GDM1 (cell line): ENCODE measurements at places on chromosomes 5 and 9.
A peak's percentile ranks its signal among the peaks of the same experiment; 100 is the strongest.

GRCh38 chr9:2023532-2023931, 8.4 kb downstream of the SMARCA2 start:
- DNase-seq: peak; percentile 30

GRCh38 chr5:126464016-126464415, 40.8 kb downstream of the GRAMD2B start:
- DNase-seq: no peak

GRCh38 chr9:131837316-131837715, 97.4 kb upstream of the RAPGEF1 start:
- no peak for DNase-seq

GRCh38 chr5:138177941-138178515, 402 bp downstream of the BRD8 start:
- no peak for DNase-seq

DNA sequence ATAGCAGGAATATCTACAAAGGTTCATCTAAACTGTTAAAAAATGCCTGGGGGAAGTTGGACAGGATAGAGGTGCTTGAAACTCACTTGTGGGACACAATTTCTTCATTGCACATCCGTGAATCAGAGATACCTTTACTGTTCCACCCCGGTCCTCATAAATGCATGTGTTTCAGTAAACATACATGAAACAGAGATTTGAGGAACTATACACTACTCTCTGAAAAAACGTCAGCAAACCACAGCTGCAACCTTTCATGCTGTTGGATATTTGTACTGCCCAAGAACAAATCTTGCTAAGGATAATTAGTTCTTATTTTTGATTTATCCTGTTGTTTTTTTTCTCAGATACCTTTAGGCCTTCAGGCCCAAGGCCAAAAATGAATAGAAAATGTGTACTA, 337.3 kb downstream of the KDM4C start:
- DNase-seq: no peak

- DNase-seq: no peak
Observed at GRCh38 chr5:177100714-177101121, 14.0 kb downstream of the FGFR4 start.

- no peak for DNase-seq
Observed at GRCh38 chr9:3200331-3200774, 325.4 kb downstream of the RFX3 start.

DNA sequence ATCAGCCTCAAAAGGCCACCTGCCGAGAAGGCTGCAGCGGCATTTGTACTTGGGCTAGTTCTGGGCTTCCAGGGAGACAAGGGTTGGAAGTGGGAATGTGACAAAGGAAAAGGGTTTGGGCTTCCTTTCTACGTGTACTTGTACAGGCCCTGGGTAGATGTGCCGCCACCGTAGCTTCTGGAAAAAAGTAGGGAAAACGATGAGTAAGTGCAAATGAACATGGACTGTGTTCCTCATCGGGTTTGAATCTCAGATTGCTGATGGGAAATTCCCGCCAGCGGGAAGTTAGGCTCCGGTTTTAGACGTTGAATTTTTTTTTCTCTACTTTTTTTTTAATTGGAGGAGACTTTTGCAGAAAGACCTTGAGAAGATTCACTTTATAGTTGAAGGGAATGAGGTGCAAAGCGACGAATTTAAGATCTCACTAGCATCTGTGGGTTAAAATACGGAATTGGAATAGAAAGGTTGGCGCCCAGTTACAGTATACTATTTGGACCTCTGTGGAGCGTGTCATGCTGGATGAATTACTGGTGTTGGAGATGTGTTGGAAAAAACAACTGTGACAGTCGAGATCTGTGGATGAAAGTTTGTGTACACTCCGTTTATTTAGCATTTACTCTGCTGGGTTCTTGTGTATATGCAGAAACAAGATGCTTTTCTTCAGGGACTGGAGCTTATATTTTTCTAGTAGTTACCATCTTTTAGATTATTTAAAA, 1.2 kb downstream of the G3BP1 start:
- DNase-seq: no peak

DNA sequence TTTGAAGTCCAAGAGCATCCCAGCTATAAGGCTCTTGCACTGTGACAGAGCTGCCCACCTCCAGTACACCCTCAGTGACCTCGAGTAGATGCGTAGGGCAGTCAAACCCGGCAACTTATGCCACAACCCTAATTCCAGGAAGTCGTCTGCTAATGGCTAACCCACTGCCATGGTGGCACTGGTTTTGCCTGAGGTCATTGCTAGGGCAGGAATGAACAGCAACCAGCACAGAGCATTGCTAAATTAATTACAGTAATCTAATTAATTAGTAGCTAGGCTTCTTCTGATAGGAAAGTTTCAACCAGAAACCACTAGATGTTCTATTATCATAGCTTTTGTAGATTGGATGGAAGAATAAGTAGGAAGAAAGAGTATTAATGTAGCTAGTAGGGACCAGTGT, 122.8 kb downstream of the DPYSL3 start:
- no peak for DNase-seq

GRCh38 chr5:21152611-21153010, 1164.6 kb upstream of the CDH18 start:
- DNase-seq: no peak

DNA sequence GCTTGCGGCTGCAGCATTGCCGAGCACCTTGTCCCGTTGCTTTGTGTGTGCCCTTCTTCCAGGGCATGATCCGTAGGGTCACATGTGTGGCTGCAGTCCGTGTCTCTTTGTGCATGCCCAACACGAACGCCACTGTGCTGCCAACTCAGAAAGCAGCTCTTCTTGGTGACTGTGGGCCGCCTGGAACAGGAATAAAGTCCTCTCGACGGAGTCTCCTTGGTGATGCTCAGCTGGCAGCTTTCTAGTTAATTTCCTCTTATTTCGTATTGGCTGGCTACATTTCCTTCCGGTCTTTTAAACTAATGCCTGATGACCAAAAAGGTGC, 5.8 kb downstream of the EXOC3 start:
- no peak for DNase-seq

GRCh38 chr9:20065046-20065445, 276.2 kb upstream of the SLC24A2 start:
- no peak for DNase-seq

GRCh38 chr9:115204904-115205453, 87.0 kb upstream of the TNC start:
- no peak for DNase-seq

DNA sequence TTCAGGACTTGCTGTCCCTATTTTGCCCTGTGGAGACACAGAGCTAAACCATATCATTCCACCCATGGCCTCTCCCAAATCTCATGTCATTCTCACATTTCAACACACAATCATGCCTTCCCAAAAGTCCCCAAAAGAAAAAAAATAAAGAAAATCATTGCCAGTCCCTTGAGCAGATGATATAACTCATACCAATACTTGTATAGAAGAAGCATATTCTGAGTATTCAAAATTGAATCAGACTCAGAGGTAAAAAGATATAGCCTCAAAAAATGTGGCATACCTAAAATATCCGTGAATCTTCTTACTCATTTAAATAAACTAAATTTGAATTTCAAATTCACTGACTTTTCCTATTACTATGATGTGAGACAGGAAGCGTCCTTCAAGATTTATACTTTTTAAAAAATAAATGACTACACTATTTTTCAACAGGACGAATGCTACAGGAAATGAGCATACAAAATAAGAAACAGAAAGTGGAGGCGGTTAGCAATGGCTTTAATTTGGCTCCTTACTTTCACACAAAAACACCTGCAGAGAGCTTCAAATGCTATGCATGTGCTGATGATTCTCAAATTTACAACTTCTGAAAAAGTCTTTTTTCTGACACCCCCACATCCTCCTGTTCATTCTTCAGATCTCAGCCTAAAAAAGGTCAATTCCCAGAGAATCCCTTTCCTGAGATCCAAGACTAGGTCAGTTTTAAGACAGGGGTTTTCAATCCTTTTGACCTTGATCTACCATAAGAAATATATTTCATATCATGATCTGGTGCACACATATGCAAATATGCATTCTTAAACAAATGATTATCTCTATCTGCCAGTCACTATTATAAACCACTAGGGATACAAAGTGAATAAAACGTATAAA, 39.6 kb upstream of the DMXL1 start:
- DNase-seq: no peak

DNA sequence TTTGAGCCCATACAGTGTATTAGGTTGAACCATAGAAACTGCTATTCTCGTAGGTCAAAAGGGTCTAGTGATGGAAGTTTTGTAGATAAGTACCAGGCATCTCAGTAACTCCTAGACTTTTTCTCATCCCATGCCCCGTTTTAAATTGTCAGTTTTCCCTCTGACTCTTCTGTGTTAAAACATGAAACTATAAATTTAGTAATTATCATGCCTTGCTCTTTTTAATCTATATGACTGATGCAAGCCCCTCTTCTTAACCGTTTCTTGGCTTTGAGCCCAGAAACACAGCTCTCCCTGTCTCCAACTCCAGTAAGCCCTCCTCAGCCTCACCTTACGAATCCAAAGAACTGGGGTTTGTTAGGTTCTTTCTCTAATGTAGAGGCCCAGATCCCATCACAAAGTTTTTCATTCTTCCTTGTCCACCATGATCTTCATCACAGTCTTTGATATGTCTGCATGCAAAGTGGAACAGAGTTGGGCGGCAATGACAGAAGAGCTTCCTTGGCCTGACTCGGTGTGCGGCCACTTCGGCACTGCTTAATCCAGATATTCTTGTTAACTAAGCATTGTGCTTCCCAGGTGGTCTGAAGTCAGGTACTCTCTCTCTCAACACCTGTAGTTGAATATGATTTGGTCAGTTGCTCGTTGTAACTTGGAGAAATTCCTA, 21.1 kb downstream of the RGMB start:
- DNase-seq: no peak

- no peak for DNase-seq
Observed at GRCh38 chr9:136695435-136695895, 8.2 kb upstream of the AGPAT2 start.

DNA sequence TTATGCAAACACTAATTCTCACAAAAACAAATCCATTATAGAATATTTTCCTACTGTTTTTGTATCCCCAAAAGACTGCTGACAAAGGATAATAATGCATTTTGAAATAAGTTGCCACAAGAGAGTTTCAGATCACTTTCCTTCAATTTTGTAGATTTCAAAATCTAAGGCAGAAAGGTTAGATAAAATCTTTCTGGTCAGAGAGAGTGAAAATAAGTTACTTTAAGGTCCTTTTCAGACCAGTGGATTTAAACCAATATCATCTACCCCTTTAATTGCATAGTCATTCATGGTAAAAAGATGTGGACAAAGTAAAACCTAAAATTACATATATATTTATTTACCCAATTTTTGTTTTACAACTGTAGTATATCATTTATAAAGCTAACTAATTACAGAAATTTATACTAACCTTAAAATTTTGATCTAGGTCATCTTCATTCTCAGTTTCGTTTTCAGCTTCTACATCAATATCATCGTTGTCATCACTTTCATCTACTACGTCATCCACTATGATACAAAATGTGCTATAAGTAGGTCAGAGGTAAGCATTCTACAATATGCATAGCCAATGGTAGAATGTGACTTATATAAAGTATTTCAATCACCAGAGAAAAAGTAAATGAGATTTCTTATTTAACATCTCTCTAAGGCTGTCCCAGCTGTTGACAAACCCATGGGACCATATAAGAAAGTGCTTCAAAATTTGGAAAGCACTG, 95.7 kb downstream of the AGTPBP1 start:
- DNase-seq: no peak

GRCh38 chr5:106862450-106863193, 808.1 kb downstream of the EFNA5 start:
- peak; percentile 72 for DNase-seq

DNA sequence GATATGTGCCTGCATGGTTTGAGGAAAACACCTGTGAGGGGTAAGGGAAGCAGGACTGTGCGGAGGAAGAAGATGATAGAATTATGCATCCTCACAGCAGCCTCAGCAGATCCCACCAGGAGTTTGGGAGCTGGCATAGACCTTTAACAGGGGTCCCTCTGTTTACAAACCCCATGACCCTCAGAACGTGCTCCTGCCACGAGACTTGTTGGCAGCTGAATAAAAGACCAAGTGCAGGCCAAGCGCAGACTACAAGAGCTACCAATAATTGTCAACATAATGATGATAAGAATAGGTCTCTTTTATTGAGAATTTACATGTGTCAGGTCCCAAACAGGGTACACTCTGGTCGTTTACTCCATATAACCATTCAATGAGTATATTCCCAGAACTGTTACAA, 236.0 kb downstream of the MED10 start:
- DNase-seq: no peak

GRCh38 chr5:32504989-32505596, 60.6 kb upstream of the ZFR start:
- DNase-seq: peak; percentile 66

GRCh38 chr5:121968910-121969607, 7.3 kb downstream of the SRFBP1 start:
- DNase-seq: no peak

- DNase-seq: no peak
Observed at GRCh38 chr9:84756171-84756570, 86.6 kb downstream of the NTRK2 start.

DNA sequence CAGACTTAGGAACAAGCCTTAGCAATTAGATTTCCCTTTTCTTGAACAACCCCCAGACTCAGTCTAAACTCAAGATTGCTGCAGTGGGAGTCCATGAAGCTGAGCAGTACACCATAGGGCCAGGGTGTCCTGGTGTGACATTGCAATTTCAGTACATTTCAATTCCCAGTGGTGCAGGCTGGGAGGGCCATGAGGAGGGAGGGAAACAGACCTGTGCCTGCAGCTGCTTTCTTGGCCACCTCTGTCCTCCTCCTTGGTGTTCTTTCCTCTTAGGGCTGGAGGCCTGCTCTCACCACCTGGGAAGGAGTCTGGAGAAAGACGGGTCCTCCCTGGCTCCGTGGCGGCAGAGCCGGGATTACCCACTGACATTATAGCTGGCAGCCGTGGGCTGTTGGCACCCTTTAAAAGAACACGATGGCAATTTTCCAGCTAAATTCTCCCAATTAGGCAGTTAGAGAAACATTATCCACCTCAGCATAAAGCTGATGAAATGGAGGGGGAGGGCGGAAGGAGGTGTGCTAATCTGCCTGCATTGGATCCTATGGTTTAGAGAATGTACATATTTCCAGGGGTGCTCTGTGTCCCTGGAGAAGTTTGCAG, 186.4 kb downstream of the SLIT3 start:
- DNase-seq: no peak

DNA sequence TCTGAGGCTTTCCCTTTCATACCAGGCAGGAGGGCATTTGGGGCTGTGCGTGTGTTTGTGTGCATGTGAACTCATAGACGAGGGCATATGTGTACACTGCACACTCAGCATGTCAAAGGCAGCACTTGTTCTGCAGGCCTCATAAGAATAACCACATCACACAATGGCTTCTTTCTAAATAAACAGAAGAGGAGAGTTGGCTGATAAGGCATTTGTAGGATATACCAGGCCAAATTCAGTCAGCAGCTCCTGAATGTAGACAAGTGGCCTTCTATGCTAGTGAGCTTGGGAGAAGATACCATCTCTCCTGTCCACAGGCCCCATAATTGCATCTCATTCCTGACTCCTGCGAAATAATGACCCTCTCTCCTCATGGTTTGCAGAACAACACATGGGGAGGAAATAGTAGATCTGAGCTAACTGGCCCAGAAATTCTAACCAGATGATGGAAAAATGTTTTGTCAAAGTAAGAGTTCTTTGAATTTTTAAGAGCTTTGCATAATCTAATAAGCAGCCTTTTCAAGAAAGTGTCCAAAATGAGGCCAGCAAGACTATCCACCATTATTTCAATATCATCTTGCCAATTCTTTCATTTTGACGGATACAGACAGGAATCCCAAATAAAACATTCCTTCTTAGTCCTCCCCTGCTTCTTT, 60.5 kb upstream of the GAS1 start:
- no peak for DNase-seq

- no peak for DNase-seq
Observed at GRCh38 chr9:128344931-128345605, 4.7 kb downstream of the SLC27A4 start.

GRCh38 chr9:105341434-105342146, 97.1 kb downstream of the SLC44A1 start:
- no peak for DNase-seq
